ENCODE measurements at places on chromosomes 5 and 9. TPM values are rescaled to one million over a fixed set of nuclear protein-coding genes. Genes with fewer than 3 reads are reported as not detected.
A peak's percentile ranks its signal among the peaks of the same experiment; 100 is the strongest.

Gene SURF2
- 26.3 TPM for total RNA-seq

Gene MORN5
- total RNA-seq = not detected

Gene ANKRD18B
- total RNA-seq = 10.6 TPM

DNA sequence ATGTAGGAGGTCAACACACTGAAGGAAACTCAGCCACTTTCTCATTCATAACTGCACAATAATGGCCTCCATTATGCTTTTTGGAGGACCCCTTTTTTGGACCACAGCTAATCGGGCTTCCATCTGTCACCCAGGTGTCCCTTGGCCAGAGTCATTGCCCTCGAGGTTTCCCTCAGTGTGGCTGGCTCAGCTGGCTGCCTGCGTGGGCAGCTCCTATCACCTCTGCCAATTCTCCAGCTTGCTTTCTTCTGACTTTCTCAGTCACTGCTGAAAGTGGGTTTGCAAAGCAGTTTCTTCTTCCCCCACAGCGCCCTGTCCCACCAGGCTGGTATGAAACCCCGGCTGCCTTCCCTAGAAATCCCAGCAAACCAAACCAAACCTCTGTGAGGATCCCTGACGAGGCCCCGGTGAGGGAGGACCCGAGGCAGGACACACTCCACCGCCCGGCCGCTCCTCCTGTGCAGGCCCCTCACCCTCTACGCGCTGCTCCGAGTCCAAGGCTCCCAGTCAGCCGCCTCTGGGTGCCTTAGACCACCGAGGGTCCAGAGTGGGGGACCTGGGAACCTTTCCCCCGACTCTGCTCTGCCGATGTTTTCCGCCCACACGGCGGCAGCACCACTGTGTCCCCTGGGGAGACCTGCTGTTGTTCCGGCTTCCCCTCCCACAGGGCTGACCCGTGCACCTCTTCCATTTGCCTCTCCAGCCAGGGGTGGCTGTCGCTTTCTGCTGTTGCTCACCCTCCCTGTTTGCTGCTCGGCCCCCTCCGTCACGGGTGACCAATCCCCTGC, 109.5 kb downstream of the TENT4A start:
- DNase-seq = no peak

DNA sequence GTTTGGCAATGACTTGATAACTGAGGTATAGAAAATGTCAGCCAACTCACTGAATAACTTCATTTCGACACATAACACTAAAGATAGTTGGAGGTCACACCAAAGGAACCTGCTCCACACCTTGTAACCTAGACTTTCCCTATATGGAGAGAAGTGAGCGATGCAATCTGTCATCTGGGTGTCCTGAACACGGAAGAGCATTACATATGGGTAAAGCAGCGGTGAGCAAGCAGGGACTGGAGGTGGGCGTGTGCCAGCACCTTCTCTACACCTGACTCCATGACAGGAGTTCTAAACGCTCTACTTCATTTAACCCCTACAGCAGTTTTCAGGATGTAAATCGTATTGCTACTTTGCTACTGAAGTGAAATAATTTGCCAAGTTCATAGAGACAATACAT, 152.8 kb downstream of the SLC12A2 start:
- no peak for DNase-seq

GRCh38 chr9:23644326-23644725, 181.7 kb downstream of the ELAVL2 start:
- DNase-seq = no peak

- DNase-seq = peak; percentile 82
Measured at GRCh38 chr5:154198611-154199230, 8.2 kb downstream of the GALNT10 start.

- no peak for DNase-seq
Measured at GRCh38 chr9:95282332-95282731, 35.2 kb downstream of the FANCC start.

GRCh38 chr5:139431706-139432105, 7.6 kb downstream of the DNAJC18 start:
- no peak for DNase-seq

- no peak for DNase-seq
Measured at GRCh38 chr5:159628703-159629102, 287.6 kb upstream of the ADRA1B start.

DNA sequence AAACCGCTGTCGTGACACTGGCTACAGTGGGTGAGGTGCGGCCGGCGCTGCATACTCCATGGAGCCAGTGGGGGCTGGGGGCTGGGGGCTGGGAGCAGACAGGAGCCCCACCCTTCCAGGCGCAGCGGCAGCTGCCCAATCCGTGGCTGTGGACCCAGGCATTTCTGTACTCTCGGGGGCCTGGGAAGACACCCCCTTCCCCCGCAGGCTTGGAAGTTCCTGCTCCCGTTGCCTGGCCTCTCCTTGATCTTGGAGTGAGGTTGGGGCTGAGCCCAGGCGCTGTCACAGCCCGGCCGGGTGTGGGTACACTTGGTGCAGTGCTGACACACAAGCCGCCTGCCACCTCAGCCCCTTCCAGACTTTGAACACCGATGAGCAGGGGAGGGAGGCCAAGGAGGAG, 27.7 kb upstream of the GGTA1 start:
- DNase-seq = no peak

- DNase-seq = no peak
Measured at GRCh38 chr9:77011973-77012821, 7.3 kb upstream of the FOXB2 start.

- no peak for DNase-seq
Measured at GRCh38 chr9:121708768-121709488, 57.5 kb downstream of the DAB2IP start.

DNA sequence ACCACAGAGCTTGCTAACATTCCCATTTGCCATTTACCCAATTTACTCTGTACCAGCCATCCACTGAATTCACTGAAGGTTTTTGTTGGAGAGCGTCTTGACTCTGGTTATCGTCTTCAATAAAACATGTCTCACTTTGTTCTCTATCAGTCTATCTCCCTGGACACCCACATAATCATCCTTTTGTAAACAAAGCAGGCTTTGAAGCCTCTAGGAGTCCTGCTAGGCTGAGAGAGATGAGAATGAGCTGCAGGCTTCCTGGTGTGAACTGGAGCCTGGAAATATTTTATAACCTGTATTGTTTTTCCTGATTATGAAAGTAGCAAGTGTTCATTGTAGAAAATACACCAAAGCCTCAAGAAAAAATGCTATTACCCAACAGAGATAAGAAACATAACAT, 140.6 kb upstream of the ZNF366 start:
- DNase-seq = peak; percentile 22

Data from A172 (cell line).